ENCODE measurements at places on chromosomes 16 and 17. TPM values are rescaled to one million over a fixed set of nuclear protein-coding genes. Genes with fewer than 3 reads are reported as not detected.

KCNH4 gene
- total RNA-seq, result not detected

- no peak for DNase-seq
Measured at GRCh38 chr17:42059815-42060214, 9.4 kb upstream of the C17orf113 start.

SALL1 gene
- total RNA-seq, result 0.16 TPM

DNA sequence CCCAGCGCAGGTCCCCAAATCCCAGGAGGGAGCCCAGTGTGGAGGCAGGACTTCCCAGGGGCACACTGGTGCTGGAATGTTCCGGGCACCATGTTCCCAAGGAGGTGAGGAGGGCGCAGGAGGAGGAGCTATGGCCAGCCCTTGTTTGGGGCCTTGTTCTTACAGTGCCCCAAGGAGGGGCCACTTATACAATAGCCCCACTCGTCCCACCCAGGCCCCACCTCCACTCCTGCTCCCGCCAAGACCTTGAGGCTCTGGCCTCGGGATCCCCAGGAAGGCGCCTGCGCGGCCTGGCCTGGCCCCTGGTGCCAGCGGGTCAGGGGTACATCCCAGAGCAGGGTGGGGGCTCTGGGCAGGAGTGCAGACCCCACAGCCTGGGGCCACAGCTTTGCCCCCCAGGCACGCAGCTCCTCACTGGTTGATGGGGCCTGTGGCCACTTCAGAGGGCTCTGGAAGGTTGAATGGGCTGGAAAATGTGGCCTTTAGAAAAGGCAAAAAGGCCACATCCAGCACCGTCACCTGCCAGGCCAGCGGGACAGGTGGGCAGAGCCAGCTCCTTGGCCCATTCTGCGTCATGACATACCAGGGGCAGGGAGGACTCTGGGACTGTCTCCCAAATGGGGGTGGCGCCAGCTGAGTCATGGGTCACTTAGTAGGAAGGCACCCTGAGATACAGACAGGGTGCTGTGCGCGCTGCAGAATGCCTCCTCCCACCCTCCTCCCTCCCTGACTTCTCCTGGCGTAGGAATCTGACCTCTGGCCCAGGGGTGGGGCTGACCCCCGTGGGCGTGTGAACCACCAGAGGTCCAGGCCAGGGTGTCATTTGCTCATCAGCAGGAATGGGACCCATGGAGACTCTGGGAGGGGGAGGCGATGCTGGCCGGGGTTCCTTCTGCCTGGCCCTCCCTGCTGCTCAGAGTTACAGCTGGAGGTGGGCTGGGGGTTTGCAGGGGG lies 32.3 kb upstream of the PVALEF start:
- DNase-seq, result no peak

DNA sequence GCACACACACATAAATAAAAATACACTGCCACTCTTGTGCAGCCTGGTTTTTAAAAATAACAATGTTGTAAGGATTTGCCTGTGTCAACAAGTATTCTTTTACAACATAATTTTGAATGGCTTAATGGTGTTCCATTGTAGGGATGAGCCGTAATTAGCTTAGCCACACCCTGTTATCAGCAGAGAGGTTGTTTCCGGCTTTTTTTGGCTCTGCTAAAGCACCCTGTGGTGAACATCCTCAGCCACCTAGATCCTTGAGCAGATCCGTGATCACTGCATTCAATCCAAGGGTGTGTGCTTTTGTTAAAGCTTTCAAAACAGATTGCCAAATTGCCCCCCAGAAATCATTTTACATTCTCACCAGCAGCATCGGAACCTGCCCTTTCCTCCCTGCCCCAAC lies 7.0 kb downstream of the KATNB1 start:
- DNase-seq, result no peak

HS3ST3B1 gene
- 2.3 TPM for total RNA-seq

DNA sequence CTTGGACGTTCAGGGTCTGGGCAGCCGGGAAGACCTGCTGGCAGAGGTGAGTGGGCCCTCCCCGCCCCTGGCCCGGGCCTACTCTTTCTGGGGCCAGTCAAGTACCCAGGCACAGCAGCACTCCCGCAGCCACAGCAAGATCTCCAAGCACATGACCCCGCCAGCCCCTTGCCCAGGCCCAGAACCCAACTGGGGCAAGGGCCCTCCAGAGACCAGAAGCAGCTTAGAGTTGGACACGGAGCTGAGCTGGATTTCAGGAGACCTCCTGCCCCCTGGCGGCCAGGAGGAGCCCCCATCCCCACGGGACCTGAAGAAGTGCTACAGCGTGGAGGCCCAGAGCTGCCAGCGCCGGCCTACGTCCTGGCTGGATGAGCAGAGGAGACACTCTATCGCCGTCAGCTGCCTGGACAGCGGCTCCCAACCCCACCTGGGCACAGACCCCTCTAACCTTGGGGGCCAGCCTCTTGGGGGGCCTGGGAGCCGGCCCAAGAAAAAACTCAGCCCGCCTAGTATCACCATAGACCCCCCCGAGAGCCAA lies 8.6 kb upstream of the ABCC3 start:
- peak; percentile 82 for DNase-seq

GRCh38 chr17:15910791-15911190 lies 34.1 kb upstream of the ADORA2B start:
- no peak for DNase-seq

- peak; percentile 83 for DNase-seq
Measured at GRCh38 chr17:35243561-35244340, 879 bp downstream of the SLFN5 start.

GRCh38 chr17:80665792-80666191 lies 121.2 kb downstream of the RPTOR start:
- no peak for DNase-seq

GRCh38 chr16:22813223-22813947 lies 577 bp upstream of the HS3ST2 start:
- peak; percentile 11 for DNase-seq

GRCh38 chr17:40562838-40563219 lies 2.4 kb downstream of the CCR7 start:
- DNase-seq, result no peak

GRCh38 chr17:34532281-34533065 lies 46.9 kb upstream of the TMEM132E start:
- DNase-seq, result no peak

GRCh38 chr17:75783803-75784472 lies 668 bp upstream of the UNK start:
- DNase-seq, result no peak

- DNase-seq, result no peak
Measured at GRCh38 chr16:5882087-5882640, 784.6 kb upstream of the EEF2KMT start.

GRCh38 chr16:50271148-50272041 lies 5.0 kb downstream of the ADCY7 start:
- DNase-seq, result no peak

CCDC40 gene
- total RNA-seq, result 5.2 TPM

- no peak for DNase-seq
Measured at GRCh38 chr16:84482001-84482891, 22.2 kb downstream of the MEAK7 start.

GRCh38 chr16:56237451-56237930 lies 46.2 kb downstream of the GNAO1 start:
- peak; percentile 26 for DNase-seq

- no peak for DNase-seq
Measured at GRCh38 chr17:7292729-7293128, 1.7 kb downstream of the YBX2 start.

HSD17B1 gene
- total RNA-seq, result 4.7 TPM

GRCh38 chr17:48631693-48632578 lies 5.8 kb upstream of the HOXB9 start:
- no peak for DNase-seq

MBTPS1 gene
- total RNA-seq, result 61.1 TPM

DNA sequence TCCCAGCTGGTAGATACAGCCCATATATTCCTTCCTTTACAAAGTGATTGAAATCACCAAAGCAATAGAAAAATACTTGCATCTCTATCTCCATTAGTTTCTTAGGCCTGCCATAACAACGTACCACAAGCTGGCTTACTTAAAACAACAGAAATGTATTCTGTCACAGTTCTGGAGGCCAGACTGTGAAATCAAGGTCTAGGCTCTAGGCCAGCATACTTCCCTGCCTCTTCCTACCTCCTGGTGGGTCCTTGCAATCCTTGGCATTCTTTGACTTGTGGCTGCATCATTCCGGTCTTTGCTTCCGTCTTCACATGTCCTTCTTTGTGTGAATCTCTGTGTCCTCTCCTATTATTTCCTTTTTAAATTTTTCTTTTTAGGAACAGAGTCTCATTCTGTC lies 62.5 kb downstream of the ERCC4 start:
- no peak for DNase-seq

CBLN1 gene
- not detected for total RNA-seq

SLC5A2 gene
- not detected for total RNA-seq

NDEL1 gene
- 42.6 TPM for total RNA-seq

GRCh38 chr17:42744806-42745617 lies at the start of gene EZH1:
TSS of gene EZH1 (minus strand) at chr17:42745040. CDS start at chr17:42728941, 16,099 bp downstream.
- peak; percentile 85 for DNase-seq

GRCh38 chr16:82657239-82657638 lies 30.5 kb downstream of the CDH13 start:
- peak; percentile 84 for DNase-seq

TNK1 gene
- total RNA-seq, result not detected

HNF1B gene
- not detected for total RNA-seq

FOXJ1 gene
- total RNA-seq, result not detected

DNA sequence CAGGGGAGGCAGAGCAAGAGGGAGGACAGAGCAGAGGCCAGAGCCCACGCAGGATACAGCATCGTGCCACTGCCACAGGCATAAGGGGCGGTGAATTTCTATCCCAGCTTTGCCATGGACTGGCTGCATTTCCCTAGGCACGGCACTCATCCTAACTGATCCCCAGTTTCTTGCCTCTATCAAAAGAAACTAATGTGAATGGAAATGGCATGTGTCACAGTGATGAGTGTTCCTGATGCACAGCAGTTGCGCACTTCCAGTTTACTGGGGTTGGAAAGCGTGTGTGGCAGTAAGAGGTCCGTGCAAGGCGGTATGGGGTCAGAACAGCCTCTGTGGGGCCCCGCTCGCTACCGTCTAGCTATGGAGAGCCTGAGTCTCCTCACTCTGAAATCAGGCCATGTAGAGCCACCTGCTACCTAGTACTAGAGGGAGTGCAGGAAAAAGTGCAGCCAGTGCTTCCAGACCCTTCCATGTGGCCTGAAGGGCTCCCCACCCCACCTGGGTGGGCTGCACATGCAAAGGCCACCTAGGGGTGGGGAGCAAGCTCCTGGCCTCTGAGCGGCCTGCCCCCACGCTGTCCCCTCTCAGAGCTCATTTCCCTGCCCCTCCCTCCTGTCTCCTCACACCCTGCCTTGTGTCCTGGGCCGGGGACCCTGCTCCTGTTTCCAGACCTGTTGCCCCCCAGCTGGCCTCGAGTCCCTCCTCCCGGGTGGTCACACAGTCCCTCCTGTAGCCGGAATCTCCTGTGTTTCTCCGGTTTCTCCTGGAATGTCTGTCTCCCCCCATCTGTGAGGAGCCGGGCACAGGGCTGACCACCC lies 5.0 kb upstream of the KCNJ18 start:
- DNase-seq, result no peak

DNA sequence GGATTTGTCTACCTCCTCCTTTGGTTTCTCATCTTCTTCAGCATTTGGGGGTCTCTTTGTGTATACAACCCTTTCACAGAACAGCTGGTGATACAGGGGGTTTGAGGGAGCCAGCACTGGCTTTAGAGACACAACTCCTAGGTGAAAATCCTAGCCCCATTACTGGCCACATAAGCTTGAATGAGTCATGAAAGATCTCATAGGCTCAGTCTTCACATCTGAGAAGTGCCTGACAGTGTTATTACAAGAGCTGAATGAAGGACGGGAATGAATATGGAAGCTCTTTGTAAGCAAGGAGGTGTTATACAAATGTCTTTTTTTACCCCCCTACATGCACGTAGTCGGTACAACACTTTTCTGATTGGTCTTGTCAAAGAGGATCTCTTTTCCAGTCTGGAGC lies 1.7 kb upstream of the B4GALNT2 start:
- DNase-seq, result no peak

- DNase-seq, result peak; percentile 87
Measured at GRCh38 chr16:16004314-16004749, 54.9 kb downstream of the ABCC1 start.

GRCh38 chr17:80220736-80221215 lies 549 bp downstream of the SLC26A11 start:
- DNase-seq, result peak; percentile 22

GRCh38 chr16:25750488-25751216 lies 58.9 kb downstream of the HS3ST4 start:
- no peak for DNase-seq

- no peak for DNase-seq
Measured at GRCh38 chr16:15466131-15466530, 31.7 kb downstream of the BMERB1 start.

- peak; percentile 94 for DNase-seq
Measured at GRCh38 chr17:43393944-43394482, 4.8 kb upstream of the ARL4D start.

SMPD3 gene
- total RNA-seq, result not detected

DNA sequence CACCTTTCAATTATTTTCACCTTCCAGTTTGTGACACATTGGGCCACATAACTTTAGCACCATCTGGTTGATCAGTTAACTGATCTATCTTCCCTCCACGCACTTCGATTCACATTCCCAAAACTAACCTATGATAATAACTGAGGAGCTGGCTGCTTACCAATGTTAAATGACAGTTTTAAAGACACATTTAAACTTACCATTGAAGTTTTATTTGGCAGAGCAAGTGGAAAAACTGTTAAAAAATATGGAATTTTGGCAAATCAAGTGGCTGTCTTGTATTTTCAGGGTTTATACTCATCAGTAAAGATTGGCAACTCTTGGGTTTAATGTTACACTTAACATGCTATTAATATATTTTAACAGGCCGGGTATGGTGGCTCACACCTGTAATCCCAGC lies 5.4 kb upstream of the APOH start:
- DNase-seq, result no peak

ORC6 gene
- 3.5 TPM for total RNA-seq

DNA sequence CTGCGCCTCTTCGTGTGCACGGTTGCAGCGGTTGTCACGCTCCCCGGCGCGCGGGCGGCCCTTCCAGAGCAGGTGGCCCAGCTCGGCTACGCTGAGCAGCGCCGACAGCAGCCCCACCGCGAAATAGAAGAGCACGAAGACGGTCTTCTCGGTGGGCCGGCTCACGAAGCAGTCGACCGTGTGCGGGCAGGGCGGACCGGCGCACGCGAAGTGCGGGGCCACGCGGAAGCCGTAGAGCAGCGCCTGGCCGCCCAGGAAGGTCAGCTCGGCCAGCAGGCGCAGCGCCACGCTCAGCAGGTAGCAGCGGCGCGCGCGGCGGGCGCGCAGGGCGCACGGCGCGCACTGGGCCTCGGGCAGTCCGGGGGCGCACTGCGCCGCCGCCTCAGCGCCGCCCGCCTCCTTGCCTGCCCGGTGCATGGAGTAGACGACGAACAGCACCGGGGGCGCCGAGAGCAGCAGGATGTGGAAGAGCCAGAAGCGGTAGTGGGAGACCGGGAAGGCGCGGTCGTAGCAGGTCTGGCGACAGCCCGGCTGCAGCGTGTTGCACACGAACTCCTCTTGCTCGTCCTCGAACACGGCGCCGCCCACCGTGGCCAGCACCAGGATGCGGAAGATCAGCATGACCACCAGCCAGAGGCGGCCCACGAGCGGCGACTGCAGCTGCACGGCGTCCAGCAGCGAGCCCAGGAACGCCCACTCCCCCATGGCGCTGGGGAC lies 1.3 kb downstream of the GJD3 start:
- DNase-seq, result no peak
